MCF 10A (cell line): ENCODE measurements at places on chromosomes 4 and X. TPM values are rescaled to one million over a fixed set of nuclear protein-coding genes. Genes with fewer than 3 reads are reported as not detected.

DNA sequence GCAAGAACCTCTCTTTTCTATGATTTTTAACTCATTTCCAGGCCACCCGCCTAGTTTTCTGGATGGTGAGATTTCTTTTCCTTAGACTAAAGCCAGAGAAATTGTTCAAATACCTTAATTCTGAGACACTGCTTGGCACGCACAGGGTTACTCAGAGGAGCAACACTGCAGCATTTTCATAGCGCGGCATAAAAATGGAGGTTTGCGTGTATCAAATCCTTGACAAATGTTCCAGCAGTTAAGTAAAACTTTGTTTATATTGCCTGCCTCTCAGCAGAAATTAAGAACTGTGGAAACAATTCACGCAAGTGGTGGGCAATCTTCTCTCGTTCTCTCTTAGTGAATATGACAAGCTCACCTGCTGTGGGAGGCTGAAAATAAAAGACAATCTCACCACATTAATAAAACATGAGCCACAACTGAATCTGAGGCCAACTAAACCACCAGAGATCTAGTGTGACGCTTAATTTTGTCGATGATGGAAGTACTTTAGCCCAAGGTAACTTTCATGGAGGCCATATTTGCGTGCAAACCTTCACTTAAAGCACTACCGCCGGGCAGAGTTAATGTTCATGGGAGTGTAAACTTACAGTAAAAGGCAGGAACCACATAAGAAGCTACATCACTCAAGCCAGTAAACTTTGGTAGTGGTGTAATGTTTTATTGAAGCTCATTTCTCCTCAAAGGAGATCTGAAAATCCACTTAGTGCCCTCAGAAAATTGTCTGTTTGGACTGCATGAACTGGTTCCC, 894.8 kb upstream of the EPHA5 start:
- no peak for DNase-seq

DNA sequence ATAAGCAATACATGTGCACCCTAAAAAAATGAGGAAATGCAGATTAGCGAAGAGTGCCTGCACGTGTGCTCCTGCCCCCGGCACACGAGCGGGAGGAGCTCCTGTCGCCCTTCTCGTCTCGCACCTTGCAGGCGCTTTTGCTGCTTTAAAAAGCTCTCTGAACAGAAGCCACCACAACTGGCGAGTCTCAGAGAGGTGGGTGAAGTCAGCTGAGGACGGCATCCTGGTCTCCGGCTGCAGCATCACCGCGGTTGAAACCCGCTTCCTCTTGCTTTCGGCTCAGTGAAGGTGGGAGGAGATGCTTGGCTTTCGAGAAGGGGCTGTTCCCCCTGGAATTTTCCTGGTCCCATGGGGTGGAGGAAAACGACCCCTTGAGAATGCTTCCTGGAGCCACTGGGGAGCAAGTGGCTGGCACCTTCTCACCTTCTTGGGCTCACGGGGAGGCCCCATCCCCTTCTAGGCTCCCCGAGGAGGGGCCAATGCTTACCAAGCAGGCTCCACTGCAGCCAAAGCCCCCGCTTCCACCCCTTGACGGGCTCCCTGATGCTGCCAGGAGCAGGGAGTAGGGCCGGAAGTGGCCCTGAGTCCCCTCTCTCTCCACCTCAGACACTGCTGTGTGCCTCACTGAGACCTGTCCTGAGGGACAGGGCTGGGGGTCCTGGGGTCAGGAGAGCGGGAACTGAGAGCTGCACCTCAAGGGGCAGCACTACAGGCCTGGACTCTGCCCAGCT, 29.2 kb upstream of the MXD4 start:
- no peak for DNase-seq

GRCh38 chrX:55663584-55663983, 40.4 kb downstream of the FOXR2 start:
- no peak for DNase-seq

The TRIM61 gene
- total RNA-seq = 0.26 TPM in 1 of 2 replicates, not detected in the other

GRCh38 chrX:141375011-141375760, 132.9 kb upstream of the SPANXC start:
- peak; percentile 31 for DNase-seq

The CT45A1 gene
- not detected in 2 replicates for total RNA-seq

The VCX2 gene
- not detected in 2 replicates for total RNA-seq

The SHROOM2 gene
- total RNA-seq = 1.2 and 2.2 TPM in 2 replicates

- no peak for DNase-seq
These were observed 27.1 kb downstream of the KCTD8 start for GRCh38 chr4:44421330-44422065.

- DNase-seq = peak; percentile 44
These were observed 103.6 kb downstream of the SORBS2 start for GRCh38 chr4:185708348-185708747.

The IKBKG gene
- 29.3 and 32.1 TPM in 2 replicates for total RNA-seq

DNA sequence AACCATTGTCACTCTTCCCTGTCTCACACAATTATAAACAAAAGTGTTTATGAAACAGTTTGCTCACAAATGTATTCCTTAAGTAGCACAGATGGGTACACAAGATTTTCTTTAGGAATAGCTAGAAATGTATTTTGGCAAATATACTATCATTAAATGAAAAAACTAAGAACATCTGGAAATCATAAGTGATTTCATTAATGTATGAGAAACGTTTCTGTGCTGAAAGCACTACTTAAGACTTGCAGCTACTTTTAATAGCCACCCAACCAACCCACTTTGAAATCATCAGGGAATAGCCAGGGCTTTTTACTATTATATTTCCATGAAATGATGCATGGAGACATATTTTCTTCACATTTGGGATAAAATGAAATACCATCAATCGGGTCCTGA, 62.3 kb upstream of the NAP1L5 start:
- no peak for DNase-seq

The TCEAL5 gene
- total RNA-seq = not detected in 2 replicates

DNA sequence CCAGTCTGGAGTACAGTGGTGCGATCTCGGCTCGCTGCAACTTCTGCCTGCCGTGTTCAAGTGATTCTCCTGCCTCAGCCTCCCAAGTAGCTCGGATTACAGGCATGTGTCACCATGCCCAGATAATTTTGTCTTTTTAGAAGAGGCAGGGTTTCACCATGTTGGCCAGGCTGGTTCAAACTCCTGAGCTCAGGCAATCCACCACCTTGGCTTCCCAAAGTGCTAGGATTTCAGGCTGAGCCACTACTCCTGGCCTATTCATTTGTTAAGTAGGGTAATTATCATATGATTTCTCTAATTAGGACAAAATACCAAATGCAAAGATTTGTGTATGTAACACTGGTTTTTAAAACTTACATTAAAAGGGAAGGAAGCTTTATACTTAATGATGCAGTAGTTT, 137.8 kb downstream of the GPM6A start:
- DNase-seq = no peak

- DNase-seq = no peak
These were observed 280.8 kb upstream of the ZCCHC13 start for GRCh38 chrX:74023203-74023602.

- no peak for DNase-seq
These were observed 761.5 kb upstream of the GRIA3 start for GRCh38 chrX:122422547-122422946.

GRCh38 chrX:142040906-142041305, 137.2 kb downstream of the MAGEC1 start:
- no peak for DNase-seq

The ASB12 gene
- total RNA-seq = not detected in 2 replicates

DNA sequence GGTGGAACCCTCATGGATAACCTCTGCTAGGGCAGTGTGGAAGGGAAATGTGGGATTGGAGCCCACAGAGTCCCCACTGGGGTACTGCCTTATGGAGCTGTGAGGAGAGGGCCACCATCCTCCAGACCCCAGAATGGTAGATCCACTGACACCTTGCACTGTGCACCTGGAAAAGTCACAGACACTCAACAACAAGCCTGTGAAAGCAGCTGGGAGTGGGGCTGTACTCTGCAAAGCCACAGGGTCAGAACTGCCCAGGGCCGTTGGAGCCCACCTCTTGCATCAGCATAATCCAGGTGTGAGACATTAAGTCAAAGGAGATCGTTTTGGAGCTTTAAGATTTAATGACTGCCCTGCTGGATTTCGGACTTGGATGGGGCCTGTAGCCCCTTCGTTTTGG, 11.6 kb downstream of the ARMCX5 start:
- no peak for DNase-seq

DNA sequence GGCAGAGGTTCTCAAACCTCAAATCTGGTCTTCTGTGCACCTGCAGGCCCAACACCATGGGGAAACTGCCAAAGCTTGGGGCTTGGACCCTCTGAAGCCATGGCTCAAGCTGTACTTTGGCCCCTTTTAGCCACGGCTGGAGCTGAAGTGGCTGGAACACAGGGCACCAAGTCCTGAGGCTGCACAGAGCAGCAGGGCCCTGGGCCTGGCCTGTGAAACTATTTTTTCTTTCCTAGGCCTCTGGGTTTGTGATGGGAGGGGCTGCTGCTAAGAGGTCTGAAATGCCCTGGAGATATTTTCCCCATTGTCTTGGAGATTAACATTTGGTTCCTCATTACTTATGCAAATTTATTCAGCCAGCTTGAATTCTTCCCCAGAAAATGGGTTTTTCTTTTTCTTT, 18.3 kb upstream of the PI4K2B start:
- no peak for DNase-seq

GRCh38 chrX:47218920-47219815, 687 bp downstream of the CDK16 start:
- peak; percentile 38 for DNase-seq

- peak; percentile 37 for DNase-seq
These were observed 38.2 kb downstream of the AFF1 start for GRCh38 chr4:86972997-86973396.

- peak; percentile 46 for DNase-seq
These were observed 1783.4 kb upstream of the AGA start for GRCh38 chr4:179225594-179225993.
